GM12892 (cell line): ENCODE measurements at places on chromosomes 13 and 19.

GRCh38 chr19:54158812-54159351 is 639 bp downstream of the LENG1 start:
- peak; percentile 49 for DNase-seq

- DNase-seq = peak; percentile 55
These were observed 1.4 kb upstream of the SAMD1 start for GRCh38 chr19:14091813-14092462.

GRCh38 chr19:45798995-45799517 is 6.4 kb upstream of the DMWD start:
- peak; percentile 76 for DNase-seq

GRCh38 chr13:33544308-33544707 is 258.8 kb upstream of the STARD13 start:
- DNase-seq = no peak

DNA sequence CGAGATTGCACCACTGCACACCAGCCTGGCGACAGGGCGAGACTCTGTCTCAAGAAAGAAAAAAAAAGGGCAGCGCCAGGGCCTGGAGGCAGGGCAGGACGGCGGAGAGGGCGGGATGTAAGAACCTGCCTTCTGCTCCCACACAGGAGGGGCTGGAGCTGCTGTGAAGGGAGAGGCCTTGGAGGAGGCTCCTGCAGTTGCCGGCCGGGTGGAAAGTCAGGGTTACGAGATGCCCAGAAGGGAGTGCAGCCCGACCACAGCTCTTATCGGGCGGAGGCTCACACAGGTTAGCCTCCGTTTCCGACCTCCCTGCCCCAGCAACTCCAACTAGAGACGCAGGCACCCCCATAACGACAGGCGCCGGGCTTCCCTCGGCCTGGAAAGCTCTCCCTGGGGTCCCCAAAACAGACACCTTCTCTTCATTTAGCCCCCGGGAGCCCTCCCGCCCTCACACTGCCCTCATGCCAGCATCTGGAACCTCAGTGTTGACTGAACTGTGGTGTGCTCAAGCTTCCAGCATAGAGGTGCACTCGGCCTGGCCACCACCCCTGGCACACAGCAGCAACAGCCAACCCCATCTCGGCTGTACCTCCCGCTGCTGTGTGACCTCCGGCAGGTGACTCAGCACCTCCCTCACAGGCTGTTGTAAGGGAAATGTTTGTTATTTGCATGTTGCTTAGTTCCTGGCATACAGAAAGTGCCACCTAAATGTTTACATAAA is 1.4 kb downstream of the PLPP2 start:
- DNase-seq = no peak

DNA sequence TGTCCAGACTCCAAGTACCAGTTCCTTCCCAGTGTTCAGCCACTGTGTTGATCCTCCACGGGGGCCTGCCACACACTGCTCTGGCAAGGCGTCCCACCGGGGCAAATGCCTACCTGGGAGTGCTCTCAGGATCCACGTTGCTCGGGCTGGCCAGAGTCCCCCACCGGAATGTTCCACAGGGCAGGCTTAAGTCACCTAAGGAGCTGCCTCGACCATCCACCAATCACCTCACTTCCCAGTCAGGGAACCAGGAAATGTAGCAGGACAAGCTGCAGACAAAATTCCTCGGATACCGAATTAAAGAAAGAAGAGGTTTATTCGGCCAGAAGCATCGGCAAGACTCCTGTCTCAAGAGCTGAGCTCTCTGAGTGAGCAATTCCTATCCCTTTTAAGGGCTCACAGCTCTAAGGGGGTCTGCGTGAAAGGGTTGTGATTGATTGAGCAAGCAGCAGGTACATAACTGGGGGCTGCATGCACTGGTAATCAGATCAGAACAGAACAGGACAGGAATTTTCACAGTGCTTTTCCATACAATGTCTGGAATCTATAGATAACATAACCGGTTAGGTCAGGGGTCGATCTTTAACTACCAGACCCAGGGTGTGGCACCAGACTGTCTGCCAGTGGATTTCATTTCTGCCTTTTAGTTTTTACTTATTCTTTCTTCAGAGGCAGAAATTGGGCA is 56.9 kb upstream of the EDNRB start:
- DNase-seq = no peak

- DNase-seq = no peak
These were observed 30.4 kb upstream of the GRTP1 start for GRCh38 chr13:113394339-113394640.

DNA sequence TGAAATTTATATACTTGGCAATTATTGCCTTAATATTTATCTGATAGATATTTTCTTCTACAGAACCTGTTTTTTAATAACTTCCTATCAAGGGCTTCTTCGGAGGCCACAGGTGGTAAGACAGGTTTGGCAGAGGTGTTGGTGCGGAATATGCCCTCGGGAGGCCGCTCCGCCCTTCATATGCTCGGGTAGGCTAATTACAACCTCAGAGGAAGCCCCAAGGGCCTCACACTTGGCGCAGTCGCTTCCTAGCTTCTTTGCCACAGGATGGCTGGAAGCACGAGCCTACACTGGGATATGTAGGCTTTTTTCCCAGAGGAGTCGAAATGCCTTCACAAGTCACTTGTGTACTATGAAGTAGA is 68.8 kb downstream of the LMO7 start:
- no peak for DNase-seq

DNA sequence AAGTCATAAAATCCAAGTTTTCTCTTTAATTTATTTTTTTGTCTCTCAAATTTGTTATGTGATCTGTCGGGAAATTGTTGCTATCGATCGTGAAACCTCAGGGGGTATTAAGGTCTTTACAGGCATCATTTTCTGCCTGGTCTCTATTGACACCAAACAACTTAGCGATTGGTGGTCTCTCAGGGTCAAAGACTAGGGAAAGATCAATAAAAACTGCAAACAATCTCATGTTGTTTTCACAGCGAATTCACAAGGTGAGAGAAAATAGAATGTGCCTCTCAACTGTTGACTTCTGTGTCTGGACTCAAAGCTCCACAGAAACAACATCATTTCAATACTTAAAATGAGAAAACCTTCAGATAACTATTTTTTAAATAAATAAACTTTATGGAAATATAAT is 645.4 kb upstream of the MIR17HG start:
- DNase-seq = no peak

- DNase-seq = peak; percentile 88
These were observed 2.8 kb upstream of the CIRBP start for GRCh38 chr19:1266129-1266915.

DNA sequence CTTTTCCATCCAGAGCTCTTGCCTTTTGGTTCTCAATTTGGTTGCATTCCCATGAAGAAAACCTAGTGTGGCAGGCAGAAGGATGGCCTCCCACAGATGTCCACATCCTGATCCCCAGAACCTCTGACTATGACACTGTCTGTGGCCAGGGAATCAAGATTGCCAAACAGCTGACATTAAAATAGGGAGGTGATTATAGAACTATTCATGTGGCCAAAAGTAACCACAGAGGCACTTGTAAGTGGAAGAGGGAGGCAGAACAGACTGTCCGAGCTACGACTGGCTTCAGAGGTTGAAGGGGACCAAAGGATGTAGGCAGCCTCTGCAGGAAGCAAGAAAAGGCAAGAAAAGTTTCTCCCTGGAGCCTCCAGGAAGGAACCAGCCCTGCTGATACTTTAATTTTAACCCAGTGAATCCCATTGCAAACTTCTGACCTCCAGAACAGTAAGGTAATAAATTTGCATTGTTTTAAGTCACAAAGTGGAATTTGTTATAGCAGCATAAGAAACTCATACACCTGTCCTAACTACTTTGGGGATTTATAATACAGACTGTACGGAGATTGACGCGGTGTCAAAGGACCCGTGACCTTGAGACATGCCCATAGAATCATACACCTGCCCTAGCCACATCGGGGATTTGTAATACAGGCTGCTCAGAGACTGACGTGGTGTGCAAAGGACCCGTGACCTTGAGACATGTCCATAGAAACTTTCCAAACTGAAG is 106.5 kb downstream of the ATP11A start:
- no peak for DNase-seq

DNA sequence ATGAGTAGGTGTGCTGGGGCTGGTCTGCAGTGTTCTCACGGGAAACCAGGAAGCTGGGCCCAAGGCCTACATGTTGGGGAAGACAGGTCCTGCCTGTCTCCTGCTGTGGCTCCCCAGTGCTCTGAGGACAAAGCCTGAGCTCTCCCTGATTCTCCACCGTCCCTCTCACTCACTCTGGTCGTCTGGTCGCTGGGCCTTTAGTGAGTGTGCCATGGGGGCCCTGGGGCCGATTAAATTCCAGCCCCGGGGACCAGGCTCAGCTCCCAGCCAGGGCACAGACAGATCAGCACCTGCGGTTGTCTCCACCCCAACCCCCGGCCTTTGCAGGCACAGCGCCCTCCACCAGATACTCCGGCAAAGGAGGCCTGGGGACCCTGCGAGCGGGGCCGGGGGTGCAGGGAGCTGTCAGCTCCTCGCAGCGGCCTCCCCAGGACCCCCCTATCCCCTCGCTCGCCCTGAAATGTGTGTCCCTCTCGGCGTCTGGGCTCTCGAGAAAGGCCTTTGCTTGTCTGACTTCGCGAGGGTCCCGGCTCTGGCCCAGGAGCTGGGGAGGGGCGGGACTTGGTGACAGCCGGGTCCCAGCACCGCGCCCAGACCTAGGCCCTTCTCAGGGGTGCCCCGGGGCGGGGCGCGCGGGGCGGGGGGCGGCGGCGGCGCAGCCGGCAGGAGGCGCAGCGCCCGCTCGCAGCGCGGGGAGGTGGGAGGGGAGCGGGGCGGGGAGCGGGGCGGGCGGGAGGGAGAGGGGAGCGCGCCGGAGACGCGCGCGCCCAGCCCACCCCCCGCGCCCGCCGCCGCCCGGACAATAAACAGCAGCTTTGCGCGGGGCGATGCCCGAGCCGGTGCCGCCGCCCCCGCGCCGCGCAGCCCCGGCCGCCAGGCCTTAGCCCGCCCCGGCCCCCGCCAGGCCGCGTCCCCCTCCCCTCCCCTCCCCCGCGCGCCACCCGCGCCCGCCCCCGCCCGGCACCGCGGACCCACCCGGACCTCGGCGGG is at the start of gene PALM:
Gene PALM, plus strand, starts transcription at position 782 of the 990 bp plus-strand sequence. CDS start 212 bp downstream, outside the sequence.
- DNase-seq = no peak

DNA sequence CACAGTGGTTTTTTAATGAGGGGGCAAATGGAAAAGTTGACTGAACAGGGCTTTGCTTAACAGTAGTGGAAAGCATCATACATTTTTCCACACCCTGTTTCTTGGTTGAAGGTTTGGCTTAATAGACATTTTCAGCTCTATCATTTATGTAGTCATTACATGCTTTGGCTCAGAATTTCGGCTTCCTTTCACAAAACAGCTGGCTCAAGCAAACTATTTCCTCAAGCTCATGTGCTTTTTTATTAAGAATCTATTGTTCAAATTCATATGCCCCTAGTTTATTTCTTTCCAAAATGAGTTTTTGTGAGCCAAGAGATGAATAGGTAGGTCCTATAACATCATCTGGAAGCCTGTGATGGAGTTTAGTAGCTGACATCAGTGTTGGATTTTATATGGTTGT is 113.8 kb downstream of the SLITRK6 start:
- no peak for DNase-seq

GRCh38 chr19:1173845-1174809 is at the start of gene SBNO2:
Gene SBNO2, minus strand, starts transcription at chr19:1174268. Its CDS starts 19,992 bp downstream, at chr19:1154276.
- DNase-seq = peak; percentile 100

DNA sequence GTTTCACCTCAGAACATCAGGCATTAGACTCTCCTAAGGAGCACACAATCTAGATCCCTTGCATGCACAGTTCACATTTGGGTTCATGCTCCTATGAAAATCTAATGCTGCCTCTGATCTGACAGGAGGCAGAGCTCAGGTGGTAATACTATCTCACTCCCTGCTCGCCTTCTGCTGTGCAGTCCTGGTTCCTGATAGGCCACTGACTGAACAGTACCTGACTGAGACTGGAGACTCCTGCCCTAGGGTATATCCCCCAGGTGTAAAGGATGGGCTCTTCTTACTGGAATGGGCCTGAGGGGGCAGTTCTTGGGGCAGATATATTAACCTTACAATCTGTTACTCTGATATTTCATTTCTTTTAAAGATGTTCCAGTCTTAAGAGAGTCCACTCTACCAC is 6.3 kb downstream of the OBI1 start:
- DNase-seq = no peak

- DNase-seq = no peak
These were observed 14.2 kb downstream of the RAB8A start for GRCh38 chr19:16125737-16126495.

- no peak for DNase-seq
These were observed 166.3 kb upstream of the SOX21 start for GRCh38 chr13:94878602-94879165.

GRCh38 chr19:10565567-10566407 is at the start of gene KRI1:
Gene KRI1, minus strand, starts transcription at chr19:10566010. Its CDS starts 11 bp downstream, at chr19:10565999.
- DNase-seq = peak; percentile 95
